ENCODE measurements at places on chromosomes 2 and 18.

- DNase-seq = no peak
These were observed 154.7 kb downstream of the TSN start for GRCh38 chr2:121910139-121910538.

DNA sequence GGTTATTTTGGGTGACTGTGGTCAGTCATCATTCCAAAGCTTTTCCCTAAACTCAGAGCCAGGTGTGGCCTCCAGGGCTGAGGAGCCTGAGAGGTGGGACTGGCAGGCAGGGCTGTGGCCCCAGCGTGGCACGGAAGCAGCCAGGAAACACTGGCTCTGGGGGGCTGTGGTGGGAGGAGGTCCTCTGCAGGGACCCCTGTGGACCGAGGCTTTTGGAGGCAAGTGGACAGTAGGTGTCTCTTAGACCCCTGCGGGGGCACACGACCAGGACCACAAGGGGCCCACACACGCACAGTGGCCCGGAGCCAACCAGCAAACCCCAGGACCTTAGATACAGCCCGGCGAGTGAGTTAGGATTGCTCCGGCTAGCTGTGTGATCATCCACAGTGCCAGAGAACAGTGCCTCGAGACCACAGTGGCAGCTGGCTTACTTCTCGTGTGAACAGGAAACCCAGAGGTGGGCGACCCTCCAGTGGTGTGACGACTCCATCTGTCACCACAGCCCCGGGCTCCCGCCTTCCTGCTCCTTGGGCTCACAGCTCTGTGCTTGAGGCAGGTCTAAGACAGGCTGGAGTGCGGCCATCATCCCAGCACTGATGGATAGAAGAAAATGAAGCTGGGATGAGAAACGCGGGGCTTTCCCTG lies 1.6 kb upstream of the RTP5 start:
- no peak for DNase-seq

DNA sequence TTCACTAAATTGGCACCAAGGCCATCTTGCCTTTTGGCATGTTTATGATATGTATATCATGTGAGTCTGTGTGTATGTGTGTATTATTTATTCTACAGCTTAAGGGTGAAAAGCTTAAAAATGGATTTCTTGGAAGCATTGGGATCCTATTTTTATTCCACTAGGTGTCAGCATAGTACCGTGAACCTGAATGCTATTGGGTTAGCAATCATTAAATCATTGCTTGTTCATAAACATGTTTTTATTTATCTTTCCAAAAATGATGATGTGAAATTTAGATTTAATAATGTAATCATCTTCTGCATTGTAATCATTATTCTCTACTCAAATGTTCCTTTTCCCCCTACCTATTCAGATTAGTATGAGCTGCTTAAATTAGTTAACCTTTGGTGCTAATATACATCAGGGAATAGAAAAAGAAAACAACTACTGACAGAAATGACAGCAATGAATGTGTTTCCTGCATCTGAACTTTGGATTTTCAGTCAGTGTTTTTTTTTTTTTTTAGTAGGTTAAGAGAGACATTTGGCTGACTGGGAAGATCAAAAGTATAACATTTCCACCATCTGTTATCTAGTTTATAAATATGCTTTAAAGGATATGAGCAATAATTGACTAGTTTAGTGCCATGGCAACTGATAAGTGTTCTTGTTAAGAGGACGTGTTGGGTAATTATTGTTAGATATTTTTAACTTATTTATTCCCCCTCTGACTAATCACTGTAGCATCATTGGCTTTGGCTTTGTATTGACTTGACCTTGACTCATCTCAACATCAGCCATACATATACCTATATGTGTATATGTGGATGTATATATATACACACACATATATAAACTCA lies 14.1 kb upstream of the ZSWIM2 start:
- no peak for DNase-seq

- no peak for DNase-seq
These were observed 37.0 kb downstream of the TGFA start for GRCh38 chr2:70516596-70516995.

GRCh38 chr18:45439851-45440645 lies 175.2 kb upstream of the SLC14A2 start:
- DNase-seq = no peak

DNA sequence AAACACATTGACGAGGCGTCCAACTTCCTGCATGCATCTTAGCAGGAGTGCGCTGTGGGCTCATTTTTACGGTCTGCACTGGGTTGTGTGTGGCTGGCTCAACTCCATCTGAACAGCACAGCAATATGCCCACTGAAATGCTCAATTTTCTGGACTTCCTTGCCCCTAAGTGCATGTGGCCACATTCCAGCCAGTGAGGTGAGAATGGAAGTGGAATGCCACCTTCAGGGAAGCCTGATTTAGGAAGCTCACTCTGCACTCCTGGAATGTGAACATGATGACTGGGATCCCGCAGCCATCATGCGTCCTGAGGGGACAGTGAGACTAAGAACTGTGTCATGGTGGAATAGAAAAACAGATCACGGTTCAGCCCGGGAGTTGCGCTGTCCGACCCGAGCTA lies 76.2 kb downstream of the PSMG2 start:
- DNase-seq = no peak

DNA sequence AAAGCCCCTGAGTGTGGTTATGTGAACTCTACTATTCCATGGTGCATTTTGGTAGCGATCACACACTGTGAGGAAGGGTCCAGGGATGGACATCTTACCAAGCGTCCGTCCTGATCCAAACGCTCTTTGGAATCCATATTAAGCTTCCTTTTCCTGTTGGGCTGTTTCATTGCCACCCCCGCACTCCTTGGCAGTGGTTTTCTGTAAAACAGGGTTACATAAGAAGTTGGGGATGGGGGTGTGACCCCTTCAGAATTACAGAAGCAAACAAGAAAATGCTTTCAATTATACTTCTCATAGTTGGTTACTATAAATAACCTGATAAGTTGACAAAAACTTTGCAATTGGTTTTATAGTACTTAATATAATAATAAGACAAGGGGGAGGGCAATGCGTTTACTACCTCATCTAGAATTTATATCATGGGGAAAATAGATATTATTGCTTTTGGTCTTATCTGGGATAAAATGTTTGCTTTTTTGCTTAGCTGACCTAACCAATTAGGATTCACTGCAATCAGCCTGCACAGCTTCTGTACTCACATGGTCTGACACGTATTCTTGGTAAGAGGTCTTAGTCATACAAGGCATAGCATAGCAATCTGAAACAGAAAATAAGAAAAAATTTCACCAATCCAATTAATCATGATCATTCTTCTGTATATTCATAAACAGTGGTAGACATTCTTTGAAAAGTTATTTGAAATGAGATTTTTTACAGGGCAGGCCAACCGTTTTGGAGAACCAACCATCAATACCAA lies 103.1 kb downstream of the L3MBTL4 start:
- DNase-seq = no peak

DNA sequence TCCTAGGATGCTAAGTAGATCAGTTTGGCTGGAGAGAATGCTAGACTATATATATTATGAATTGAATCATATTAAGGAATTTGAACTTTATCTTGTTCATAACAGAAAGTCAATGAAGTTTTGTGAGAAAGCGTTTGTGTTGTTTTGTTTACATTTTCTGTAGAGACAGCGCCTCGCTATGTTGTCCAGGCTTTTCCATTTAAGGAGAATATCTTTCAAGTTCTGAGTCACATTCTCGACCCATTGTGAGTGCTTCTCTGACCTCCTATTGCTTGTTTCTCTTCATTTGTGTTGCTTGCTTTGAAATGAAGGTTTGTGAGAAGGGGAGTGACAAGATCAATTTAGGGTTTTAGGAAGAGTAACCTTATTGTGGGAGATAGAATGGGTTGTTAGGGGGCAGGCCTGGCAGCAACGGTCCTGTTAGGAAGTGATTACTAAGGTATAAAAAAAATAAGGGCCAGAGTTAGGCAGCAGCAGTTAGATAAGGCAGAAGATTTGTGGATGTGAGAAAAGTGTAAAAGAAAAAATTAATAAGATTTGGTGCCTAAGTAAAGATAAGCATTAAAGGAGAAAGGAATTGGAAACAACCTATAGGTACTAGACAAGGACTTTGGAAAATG lies 47.6 kb upstream of the ACVR1 start:
- no peak for DNase-seq

DNA sequence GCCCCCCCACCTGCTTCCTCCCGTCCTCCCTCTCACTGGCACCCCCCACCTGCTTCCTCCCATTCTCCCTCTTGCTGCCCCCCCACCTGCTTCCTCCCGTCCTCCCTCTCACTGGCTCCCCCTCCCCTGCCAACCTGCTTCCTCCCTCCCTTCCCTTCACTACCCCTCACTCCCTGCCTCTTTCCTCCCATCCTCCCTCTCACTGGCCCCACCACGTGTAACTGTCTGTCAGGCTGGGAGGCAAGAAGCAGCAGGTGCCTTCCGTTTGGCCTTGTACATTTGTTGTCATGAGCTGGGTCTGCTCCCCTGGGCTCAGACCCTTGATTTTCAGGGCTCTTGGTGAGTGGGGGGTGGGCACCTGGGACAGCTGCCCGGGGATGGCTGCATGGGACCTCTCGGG lies 19.1 kb downstream of the RTP5 start:
- DNase-seq = no peak

GRCh38 chr2:55965276-55965675 lies 41.7 kb upstream of the EFEMP1 start:
- no peak for DNase-seq

- DNase-seq = no peak
These were observed 766 bp downstream of the TMEM17 start for GRCh38 chr2:62505109-62505749.

DNA sequence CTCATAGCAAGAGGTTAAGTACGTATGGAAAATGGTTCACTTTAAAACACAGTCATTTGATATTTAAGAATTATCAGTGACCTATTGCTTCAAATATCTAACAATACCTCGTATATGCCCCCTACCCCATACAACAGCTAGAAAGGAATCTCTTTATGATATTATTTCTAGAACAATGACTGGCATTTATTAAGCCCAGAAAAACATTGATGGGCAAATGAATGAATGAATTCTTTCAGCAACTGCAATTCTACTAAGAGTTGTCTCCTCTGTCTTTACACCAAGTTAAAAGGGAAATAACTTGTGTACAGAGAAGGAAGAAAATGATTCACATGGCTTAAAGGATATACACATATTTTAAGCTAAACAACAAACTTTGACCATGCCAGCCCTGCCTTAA lies 384.7 kb downstream of the ERBB4 start:
- no peak for DNase-seq

- DNase-seq = no peak
These were observed 834.4 kb upstream of the NRXN1 start for GRCh38 chr2:51866361-51866760.

- no peak for DNase-seq
These were observed 78.8 kb upstream of the ATP8B1 start for GRCh38 chr18:57881818-57882413.

GRCh38 chr2:219289537-219290361 lies 10.6 kb downstream of the DNAJB2 start:
- no peak for DNase-seq

- no peak for DNase-seq
These were observed 53.3 kb downstream of the DTNB start for GRCh38 chr2:25620077-25620476.

GRCh38 chr2:128611421-128612320 lies 293.0 kb upstream of the HS6ST1 start:
- no peak for DNase-seq

GRCh38 chr2:131543385-131543891 lies 15.8 kb downstream of the CCDC74A start:
- no peak for DNase-seq

- no peak for DNase-seq
These were observed 6.1 kb upstream of the SERPINB8 start for GRCh38 chr18:63963615-63964256.

DNA sequence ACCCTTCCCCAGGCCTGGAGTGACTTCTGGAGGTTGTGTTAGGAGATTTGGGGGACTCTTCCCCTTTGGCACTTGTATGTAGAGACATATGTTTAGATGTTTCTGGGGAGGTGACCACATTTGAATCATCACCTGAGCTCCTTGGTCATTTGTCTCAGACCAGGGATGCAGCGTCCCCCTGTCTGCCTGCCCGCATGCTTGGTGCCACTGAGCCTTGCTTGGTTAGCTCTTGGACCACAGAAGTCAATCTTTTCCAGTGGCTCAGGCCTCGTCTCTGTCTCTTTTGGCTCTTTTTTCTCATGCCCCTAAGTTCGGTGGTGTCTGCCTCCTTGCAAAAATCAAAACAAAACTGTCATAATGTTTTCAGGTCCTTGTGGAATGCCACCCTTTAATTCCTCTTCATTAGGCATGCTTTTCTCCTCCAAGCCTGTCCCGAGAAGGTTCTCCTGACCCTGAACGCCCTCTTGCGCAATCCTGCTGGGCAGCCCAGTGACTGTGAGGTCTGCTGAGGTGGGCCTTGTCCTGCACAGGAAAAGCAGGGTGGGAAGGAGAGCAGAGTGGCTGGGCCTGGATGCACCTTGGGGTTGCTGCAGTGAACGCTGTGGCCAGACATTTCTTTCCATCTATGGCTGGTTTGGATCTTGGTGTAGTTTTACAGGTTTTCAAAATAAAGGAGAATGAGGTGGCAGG lies 24.9 kb downstream of the GLI2 start:
- DNase-seq = no peak

- no peak for DNase-seq
These were observed 31.6 kb downstream of the TNS1 start for GRCh38 chr2:217971166-217971565.

GRCh38 chr18:37124516-37124915 lies 295.6 kb downstream of the KIAA1328 start:
- DNase-seq = no peak

DNA sequence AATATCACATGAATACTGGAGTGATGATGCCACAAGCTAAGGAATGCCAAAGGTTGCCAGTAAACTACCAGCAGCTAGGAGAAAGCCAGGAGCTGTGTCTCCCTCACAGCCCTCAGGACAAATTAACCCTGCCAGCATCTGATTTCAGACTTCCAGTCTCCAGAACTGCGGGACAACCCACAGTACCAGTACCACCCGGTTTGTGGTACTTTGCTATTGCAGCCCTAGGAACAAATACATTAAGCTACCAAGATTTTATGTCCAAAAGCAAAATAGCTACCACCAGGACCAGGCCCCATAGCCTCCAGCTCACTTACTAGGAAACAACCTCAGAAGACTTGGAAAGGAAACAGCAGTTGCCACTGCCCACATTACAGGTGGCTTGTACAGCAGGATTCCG lies 10.0 kb downstream of the PID1 start:
- DNase-seq = no peak

- DNase-seq = no peak
These were observed 17.1 kb downstream of the DYNAP start for GRCh38 chr18:54608028-54608642.

DNA sequence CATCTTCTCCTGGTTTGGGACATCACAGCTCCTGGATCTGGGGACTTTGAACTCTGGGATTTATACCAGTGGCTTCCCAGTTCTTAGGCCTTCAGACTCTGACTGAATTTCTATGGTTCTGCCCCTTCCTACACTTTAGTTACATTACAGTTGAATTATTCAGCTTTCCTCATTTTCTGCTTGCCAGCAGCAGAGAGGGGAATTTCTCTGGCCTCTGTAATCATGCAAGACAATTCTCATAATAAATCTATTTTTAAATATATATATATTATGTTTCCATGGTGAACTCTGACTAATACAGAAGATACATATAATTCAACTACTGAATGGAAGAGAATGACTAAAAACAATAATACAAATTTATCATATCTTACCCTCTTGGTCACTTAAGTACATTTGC lies 1478.6 kb upstream of the ACVR2A start:
- DNase-seq = no peak

- DNase-seq = no peak
These were observed 10.4 kb upstream of the CCDC74A start for GRCh38 chr2:131517106-131517831.

Measured in NCI-H1436 treated with DMSO at 0.1 percent for 48 hours (cell line).